DMS53 (cell line): ENCODE measurements at places on chromosomes 7 and 10.

DNA sequence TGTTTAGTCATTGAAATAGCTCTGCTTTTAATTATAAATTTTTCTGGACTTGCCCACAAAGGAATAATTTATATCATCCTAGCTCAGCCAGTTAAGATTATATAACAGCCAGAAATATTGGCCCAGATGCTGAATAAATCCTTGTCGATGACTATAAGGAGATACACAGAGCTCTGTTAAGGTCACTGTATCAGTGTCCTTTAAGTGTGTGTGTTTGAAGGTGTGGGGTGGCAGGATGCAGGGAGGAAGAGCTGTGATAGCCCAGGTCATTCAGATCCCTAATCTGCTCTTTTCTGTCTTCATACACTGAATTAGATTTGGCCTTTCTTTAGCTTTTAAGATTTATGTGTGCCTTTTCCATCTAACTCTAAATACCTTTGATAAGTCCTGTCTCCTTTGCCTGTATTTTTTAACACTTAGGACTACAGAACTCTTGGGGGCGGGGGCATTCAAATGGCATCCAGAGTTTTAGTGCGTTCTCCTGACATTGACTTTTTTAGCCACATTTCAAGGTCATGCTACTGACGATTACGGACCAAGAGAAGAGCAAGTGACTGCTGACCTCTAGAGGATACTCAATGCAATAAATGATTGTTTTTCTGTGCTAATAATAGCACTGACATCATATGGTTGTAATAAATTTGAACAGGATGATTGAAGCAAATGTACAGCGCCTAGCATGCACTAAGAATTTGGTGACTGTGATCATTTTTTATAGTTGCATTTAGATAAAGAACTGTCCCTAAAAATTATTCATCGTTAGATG is 172.3 kb downstream of the CACNB2 start:
- DNase-seq = peak; percentile 82

- no peak for DNase-seq
Measured at GRCh38 chr7:5595545-5596045, 172.0 kb upstream of the TNRC18 start.

DNA sequence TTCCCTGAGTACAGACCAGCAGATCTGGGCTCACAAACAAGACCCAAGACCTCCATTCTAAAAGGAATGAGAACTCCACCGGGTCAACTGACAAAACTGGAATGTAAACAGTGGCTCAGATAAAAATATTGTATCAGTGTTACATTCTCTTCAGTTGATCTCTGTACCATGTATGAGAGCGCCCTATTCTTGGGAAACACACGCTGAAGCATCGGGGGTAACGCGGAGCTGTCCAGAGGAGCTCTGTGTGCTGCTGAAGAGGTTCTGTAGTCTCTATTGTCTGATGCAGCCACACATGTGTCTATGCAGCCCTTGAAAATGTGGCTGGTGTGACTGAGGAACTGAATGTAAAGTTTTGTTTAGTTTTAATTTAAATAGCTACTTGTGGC is 39.7 kb downstream of the HIPK2 start:
- no peak for DNase-seq

DNA sequence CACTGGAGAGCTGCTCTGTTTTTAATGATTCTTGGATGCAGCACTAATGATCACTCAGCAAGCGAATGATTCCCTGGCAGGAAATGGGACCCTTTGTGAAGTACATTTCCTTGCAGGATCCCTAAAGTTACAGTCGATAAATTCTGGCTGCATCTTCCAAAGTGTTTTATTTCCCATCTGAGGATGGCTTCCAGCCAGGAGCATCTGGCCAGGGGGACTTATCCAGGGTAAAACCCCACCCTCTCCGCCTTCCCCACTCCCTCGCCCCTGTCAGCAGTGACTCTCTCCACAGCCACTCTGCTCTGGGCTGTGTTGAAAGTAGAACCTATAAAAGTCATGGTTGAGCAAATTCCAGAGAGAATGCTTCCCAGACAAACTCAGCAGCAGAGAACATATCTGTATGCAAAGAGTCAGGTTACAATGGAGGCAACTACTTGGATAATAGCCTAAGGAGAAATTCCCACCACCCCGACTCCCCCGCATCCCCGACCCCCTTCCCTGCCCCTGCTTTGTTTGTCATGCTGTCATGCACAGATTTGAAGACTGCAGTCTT is 111.0 kb upstream of the ANLN start:
- DNase-seq = peak; percentile 26

DNA sequence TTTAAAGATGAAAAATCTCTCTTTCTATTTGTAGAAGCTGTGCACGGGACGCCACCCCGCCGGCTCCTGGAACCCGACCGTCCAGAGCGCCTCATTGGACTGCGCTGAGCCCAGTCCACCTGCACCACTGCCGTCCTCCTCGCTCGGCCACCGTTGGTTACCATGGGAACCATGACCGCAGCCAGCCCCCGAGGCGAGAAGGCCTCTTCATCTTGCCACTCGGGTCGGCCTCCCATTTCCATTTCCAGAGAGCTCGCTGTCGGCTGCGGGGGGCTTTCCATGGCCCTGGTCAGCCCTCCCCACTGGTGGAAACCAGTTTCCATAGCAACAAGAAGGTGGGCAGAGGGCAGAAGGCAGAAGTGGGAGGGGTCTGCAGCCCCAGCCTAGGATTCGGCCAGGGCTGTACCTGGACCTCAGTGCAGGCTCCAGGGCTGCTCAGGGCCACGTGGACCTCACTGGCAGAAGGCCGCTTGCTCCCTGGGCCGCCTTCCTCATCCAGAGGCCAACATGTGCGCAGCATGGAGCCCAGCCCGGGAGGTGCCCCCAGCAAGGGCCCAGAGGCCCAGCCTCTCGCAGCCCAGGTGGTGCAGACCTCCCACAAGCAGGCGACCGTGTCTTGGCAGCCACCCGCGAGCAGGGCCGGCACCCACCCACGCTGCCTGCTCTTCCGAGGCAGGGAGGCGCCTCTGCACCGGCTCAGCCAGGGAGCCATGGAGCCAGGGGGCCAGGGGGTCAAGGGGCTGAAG is 283.5 kb upstream of the PPP2R2D start:
- DNase-seq = no peak
